ENCODE measurements at places on chromosomes 12 and 14.

- no peak for DNase-seq
These were observed 4.1 kb upstream of the LMO3 start for GRCh38 chr12:16610001-16610585.

- DNase-seq: no peak
These were observed 2.7 kb upstream of the INHBE start for GRCh38 chr12:57452181-57452936.

- no peak for DNase-seq
These were observed 84.1 kb downstream of the NUMB start for GRCh38 chr14:73374218-73374617.

GRCh38 chr14:69008421-69008884, 29.4 kb upstream of the ACTN1 start:
- DNase-seq: no peak

GRCh38 chr12:1083889-1084262, 92.9 kb downstream of the ERC1 start:
- DNase-seq: no peak

DNA sequence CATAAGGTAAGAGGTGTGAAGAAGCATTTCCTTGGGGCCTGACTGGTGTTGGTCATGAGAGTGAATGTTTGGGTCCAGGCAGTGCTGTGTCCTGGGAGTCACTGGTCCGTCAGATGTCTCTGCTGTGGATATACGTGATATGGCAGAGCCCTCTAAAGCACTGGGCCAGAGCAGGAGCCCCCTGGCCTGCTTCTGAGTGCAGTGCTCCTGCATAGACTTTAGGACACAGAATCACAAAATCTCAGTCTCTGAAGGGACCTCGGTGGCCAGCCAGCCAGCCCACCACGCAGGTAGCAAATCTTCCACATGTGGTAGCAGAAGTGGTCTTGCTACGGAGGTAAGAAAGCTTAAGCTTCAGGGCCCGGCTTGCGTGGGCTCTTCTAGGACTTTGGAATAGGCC, 18.5 kb upstream of the AQP2 start:
- DNase-seq: no peak

- DNase-seq: no peak
These were observed 766.2 kb downstream of the FLRT2 start for GRCh38 chr14:86296173-86296572.

DNA sequence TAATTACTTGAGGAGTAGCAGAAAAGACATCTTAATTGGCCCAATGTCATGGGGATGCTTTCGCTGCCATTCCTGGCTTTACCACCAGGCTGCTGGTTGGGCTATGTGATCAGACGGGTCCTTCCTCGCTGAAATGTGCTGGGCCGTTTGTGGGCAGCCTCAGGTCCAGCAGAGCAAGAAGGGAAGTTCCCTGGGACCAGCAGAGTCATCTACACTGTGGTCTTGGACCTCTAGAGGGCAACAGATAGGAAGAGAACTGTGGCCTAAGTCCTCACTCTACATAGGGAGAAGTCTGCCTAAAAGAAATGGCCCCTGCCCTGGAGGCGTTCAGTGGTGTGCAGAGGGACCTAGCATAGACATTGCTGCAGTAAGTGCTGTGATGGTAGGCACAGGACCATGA, 10.9 kb downstream of the EVL start:
- DNase-seq: peak; percentile 56

DNA sequence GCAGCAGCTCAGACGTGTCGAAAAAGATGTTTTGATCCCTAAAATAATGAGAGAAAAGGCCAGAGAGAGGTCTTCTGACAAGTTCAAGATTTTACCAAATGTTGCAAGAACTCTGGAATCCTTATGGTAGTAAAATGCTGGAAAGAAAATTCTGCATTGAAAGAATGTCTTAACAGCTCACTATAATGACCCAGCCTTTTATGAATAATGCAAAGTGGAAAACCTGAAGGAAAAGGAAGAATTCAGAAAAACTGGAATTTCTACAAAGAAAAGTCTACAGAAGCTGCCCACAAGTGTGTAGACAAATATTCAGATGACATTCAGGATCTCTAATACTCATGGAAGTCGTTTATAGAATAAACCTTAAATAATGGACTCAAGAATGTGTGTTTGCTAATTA, 1.8 kb upstream of the CCDC88C start:
- DNase-seq: no peak
